NCI-H2171 (cell line): ENCODE measurements at places on chromosomes 13 and 19.

DNA sequence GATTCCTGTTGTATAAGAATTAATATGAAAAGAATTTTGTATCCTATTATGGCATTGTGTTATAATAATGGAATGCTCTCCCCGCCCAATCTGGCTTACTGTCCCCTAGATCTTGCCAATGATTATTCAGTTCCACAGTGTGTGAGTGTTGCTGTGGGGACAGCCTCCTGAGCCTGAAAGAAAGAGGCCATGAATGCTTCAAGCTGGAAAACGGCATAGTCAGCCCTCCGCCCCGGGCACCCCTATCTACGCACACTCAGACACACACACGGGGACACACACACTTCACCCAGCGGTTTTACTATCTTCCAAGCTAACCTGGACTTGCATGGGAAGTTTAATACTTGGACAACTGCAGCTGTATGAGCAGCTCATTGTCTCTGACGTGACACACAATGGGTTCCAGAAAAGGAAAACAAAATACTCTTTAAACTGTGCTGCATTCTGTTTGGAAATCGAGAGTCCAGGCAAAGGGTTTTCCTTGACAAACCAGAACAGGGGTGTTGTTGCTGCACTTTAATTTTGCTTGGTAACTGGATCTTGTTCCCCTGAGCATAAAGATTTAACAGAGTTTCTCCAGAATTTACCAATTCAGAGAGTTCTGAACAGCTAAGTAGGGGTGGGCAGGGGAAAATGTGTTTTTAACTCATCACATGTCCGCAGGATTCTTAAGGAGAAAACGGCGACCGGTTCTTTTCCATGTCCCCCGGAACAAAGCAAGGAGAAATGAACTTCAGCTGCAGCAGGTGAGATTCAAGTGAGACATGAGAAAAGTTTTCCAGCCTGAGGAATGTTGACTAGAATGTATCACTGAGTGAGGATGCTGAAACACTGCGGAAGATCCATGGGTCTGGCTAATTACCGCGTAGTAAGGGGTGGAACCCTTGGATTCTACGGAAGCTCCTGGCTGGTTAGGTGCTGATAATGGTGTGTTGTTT, 472.9 kb downstream of the FOXO1 start:
- DNase-seq, result no peak

- DNase-seq, result no peak
Observed at GRCh38 chr13:26186995-26187394, 35.1 kb downstream of the RNF6 start.

DNA sequence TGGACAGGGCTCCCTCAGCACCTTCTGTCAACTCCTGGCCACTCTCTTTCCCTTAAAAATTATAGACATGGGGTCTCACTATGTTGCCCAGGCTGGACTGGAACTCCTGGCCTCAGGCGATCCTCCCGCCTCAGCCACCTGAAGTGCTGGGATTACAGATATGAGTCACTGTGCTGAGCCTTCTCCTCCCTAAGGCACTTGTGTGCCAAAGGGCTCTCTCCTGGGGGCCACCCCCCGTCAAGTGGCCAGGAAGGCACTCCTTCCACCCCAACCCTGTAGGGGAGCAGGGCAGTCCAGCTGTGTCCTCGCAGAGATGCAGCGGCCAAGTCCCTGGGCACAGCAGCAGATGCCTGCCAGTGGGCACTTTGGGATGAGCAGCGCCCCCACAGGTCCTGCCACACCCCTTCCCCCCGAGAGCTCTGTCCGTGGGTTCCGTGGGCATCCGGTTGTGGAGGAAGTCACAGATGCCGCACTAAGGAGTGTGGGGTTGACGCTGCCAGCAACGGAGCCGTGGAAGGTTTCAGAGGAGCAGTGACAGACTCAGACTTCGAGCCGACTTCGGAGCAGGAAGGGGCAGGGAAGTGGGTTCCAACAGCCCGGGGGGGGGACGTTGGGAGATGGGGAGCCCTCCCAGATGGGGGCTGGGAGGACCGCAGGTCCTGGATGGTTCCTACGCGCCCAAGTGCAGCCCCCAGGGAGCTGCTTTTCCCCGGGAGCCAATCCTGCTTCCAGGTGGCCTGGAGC, 3.3 kb upstream of the UQCR11 start:
- DNase-seq, result peak; percentile 35

DNA sequence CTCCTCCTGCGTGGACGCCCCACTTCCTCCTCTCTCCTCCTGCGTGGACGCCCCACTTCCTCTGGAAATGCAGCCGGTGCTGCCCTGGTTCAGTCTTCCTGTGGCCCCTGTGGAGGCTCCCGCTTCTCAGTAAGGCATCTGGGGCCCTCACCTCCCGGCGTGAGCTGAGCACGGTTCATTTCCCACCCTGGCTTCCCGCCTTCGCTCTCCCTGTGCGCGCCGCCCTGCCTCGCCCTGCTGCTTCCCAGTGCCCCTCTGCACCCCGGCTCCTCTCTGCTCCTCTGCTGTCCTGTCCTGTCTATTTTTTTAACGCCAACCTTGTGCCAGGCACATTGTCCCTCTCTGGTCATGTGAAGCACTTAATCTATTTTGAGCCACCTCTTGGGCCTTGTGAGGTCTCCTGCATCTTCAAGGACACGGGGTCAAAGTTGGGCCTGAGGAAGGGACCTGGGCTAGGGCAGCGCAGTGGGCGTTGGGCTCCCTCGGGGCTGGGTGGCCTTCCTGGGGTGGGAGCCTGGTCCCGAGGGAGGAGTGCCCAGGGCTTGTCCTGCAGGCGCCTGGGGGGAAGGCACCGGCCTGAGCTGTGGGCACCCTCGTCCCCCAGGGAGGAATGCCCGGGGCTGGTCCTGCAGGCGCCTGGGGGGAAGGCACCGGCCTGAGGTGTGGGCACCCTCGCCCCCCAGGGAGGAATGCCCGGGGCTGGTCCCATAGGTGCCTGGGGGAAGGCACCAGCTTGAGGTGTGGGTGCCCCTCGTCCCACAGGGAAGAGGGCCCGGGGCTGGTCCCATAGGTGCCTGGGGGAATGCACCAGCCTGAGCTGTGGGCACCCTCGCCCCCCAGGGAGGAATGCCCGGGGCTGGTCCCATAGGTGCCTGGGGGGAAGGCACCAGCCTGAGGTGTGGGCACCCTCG, 13.0 kb downstream of the HCN2 start:
- no peak for DNase-seq

DNA sequence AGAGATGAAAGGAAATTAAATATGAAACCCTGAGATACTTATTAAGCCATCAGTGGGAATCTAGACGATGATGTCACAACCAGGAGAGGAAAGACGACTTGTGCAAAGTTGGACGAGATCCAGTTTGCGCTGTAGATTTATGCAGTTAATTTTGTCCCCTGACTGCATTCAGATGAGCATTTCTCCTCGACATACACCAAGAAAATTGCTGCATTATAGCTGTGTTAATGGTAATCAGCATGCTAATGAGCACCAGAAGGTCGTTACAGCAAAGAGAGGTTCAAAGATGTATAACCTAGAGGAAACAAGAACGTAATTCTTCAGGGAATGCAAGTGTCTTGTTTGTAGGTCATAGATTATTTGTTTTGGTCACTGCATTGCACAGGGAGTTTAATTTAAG, 371.7 kb downstream of the RBM26 start:
- no peak for DNase-seq

DNA sequence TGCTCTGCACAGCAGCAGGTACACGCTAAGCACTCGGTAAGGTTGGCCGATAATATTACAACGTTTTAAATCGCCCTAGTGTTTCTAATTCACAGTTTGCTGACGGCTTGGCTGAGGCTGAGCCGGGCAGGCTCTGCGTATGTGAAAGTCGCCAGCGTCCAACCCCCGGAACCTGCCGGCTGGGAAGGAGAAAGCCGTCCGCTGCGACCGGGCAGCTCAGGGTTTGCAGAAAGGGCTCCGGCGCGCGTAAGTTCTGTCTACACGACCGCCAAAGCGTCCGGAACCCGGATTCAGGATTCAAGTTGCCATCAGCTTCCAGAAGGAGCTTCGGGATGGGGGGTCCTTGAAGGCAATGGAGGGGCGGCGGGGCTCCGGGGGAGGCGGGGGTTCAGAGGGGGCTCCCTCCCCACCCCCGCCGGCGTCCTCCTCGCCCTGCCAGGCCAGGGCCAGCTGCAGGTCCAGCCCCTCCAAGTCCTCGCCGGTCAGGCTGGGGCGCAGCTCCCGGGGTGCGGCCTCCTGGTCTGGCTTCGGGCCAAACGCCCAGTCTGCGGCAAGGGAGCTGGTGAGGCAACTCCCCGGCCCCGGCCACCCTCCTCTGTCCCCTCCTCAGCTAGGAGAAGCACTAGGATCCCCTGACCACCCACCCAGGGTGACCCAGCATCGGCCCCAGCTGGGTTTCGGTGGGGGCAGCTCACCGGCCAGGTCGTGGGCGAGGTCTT, 575 bp downstream of the SMIM44 start:
- DNase-seq, result no peak

GRCh38 chr19:6828306-6828697, 55.8 kb downstream of the VAV1 start:
- DNase-seq, result no peak

DNA sequence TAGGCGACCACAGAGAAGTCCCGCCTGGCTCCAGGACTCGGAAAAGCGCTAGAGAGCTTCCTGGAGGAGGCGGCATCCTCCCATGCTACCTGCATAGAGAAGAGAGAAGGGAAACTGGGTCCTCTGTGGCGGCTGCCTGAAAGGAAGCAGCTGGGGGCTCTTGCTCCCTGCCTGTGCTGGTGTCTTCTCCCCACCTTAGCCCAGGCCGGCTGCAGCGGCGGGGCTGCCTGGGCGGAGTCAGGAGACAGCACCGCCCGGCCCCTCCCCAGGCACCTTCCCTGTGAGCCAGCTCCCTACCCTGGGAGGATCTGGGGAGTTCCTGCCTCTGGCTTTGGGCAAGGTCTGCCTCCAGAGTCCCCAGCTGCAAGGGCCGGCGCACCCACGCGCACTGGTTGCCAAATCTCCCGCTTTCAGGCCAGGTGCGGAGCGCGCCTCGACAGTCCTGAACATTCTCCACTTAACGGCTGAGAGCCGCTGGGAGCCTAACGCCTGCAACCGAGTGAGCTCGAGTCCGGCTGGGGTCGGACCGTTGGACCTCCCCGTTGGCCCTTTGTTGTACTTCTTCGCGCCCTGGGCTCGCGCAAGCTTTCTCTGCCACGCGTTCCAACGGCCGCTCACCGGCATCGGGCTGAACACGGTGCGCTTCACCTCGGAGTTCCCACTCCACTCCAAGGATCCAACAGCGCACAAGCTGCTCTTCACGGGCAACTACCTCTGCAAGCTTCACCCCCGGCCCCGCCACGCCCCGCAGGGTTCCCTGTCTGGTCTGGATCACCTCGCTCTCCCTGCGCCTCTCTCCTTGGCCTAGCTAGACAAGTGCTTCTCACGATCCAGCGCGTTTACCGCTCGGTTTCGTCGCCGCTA, 21.8 kb upstream of the ZNF30 start:
- no peak for DNase-seq

GRCh38 chr13:78161266-78161665, 242.6 kb upstream of the EDNRB start:
- DNase-seq, result no peak

GRCh38 chr13:108257248-108257647, 12.3 kb upstream of the TNFSF13B start:
- no peak for DNase-seq

GRCh38 chr19:48290401-48290770, 20.5 kb downstream of the ZNF114 start:
- DNase-seq, result no peak

- no peak for DNase-seq
Observed at GRCh38 chr19:2555422-2556220, 79.7 kb downstream of the GADD45B start.

- no peak for DNase-seq
Observed at GRCh38 chr13:47226516-47226915, 329.7 kb upstream of the HTR2A start.

GRCh38 chr19:50750010-50750409, 20.3 kb upstream of the GPR32 start:
- no peak for DNase-seq

GRCh38 chr19:49553451-49554271, 25.9 kb downstream of the RCN3 start:
- DNase-seq, result no peak

DNA sequence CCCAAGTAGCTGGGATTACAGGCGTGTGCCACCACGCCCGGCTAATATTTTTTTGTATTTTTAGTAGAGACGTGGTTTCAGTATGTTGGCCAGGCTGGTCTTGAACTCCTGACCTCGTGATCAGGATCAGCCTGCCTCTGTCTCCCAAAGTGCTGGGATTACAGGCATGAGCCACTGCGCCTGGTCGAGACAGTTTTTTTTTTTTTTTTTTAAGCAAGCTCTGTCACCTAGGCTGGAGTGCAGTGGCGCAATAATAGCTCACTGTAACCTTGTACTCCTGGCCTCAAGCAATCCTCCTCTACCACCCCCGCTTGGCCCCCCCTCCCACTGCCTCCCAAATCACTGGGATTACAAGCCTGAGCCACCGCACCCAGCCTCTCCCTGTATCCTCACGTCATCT, 6.4 kb upstream of the MAP2K7 start:
- DNase-seq, result no peak

- DNase-seq, result peak; percentile 95
Observed at GRCh38 chr13:67230404-67231288, 510 bp upstream of the PCDH9 start.

DNA sequence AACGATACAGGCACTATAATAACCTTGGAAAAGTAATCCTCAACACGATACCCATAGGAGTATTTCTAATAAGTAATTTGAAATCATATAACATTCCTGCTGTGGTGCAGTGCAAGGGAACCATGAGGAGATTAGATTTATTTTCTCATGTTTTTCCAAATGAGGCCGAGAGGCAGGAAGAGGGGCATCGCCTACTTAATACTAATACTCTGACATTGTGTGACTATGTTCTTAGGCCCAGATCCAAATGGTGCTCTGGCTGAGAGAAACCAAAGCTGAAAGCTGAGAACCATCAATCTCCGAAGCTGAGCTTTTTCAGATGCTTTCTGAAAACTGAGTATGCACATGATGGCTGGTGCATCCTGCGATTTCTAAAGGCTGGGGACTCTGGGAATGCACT, 248.0 kb upstream of the MAB21L1 start:
- no peak for DNase-seq

- DNase-seq, result no peak
Observed at GRCh38 chr13:98542568-98543377, 34.1 kb downstream of the STK24 start.

GRCh38 chr13:81393721-81394120, 1052.8 kb upstream of the SPRY2 start:
- no peak for DNase-seq

GRCh38 chr19:13022859-13023636, 27.8 kb downstream of the NFIX start:
- DNase-seq, result peak; percentile 79

GRCh38 chr13:80274643-80275042, 66.3 kb downstream of the SPRY2 start:
- no peak for DNase-seq

DNA sequence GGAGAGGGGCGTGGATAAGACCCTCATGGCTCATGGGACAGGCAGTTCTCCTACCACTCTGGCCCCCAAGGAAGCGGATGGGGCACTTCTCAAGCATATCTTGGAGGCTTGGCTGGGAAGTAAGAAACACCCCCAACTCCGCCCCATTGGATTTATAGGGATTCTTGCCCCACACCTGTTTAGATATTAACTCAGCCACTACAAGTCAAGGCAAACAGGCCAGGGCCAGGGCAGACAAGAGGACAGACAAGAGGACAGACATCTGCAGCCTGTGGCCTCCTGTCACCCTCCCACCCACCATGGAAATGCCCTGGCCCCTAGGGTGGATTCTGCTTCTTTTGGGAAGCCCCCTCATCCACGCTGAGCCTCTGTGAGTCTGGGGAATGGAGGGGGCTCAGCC, 24.1 kb downstream of the RDH8 start:
- DNase-seq, result no peak

- DNase-seq, result no peak
Observed at GRCh38 chr13:29689548-29689947, 94.1 kb upstream of the SLC7A1 start.
